ENCODE measurements at places on chromosomes 16 and 17.

DNA sequence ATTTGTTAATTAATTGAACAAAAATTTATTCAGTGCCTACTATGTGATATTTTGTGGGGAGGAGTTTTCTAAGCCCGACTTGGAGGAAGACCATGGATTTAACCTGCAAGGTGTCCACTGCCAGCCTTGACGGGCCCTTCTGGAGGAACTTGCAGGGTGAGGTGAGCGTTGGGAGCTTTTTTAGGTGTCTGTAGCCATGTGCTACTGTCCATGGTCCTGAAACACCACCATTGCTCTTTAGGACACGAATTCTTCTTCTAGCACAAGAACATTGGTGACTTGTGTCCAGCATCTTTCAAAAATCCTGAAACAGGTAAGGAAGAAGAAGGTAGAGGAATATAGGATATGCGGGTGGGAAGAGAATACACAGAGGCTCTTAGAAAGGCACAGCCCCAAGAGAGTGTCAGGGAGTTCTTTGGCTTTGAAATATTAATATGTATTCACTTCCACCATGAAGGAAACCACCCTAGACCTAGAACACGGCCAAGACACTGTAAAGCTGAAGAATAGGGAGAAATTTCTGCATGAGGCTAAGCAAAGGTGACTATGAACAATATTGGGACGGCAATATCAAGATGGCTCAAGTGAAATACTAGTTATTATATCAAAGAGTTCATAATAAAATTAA lies 27.9 kb upstream of the OR4D1 start:
- DNase-seq = no peak

GRCh38 chr17:17443173-17443572 lies 33.6 kb upstream of the MED9 start:
- no peak for DNase-seq

GRCh38 chr16:89388536-89388935 lies 101.8 kb downstream of the ANKRD11 start:
- DNase-seq = no peak

DNA sequence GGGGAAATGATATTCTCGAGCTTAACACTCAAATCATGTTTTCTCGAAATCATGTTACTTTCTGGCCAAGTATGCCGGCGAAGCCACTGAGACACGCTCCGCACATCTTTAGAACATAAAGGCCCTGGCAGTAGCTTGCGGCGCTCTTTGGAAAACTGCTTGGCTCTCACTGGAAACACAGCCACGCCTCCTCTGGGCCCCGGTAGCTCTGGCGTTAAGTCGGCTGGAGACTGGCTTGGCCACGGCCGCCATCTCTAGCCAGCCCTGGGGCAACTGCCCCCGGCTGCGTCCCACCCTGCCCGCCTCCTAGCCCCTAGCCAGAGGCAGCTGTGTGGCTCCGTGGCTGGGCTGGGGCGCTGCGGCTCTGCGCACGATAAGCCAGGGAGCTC lies 9.2 kb upstream of the BAIAP2 start:
- no peak for DNase-seq

GRCh38 chr16:83458612-83459011 lies 349.2 kb upstream of the HSBP1 start:
- DNase-seq = no peak

DNA sequence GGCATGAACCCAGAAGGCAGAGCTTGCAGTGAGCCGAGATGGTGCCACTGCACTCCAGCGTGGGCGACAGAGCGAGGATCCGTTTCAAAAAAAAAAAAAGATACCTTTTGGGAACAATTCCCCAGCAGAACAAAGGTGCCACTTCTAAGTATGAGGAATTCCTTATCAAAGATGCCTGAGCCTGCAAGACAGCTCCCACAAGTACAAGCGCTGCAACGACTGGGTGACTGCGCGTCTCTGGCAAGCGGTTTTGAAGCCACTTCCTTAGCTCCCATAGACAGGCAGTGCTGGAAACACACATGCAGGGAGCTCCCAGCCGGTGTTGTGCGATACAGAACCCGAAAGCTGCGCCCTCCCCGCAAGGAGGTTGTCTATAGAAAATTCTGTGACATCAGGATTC lies 60.5 kb downstream of the ADCY9 start:
- no peak for DNase-seq

- DNase-seq = no peak
These were observed 34.5 kb downstream of the ZDHHC7 start for GRCh38 chr16:84976644-84977400.

GRCh38 chr17:74160656-74161502 lies 42.6 kb upstream of the RPL38 start:
- DNase-seq = no peak

GRCh38 chr17:13727441-13728171 lies 125.9 kb upstream of the HS3ST3A1 start:
- DNase-seq = no peak

GRCh38 chr17:68461122-68461539 lies 3.8 kb upstream of the WIPI1 start:
- DNase-seq = no peak

DNA sequence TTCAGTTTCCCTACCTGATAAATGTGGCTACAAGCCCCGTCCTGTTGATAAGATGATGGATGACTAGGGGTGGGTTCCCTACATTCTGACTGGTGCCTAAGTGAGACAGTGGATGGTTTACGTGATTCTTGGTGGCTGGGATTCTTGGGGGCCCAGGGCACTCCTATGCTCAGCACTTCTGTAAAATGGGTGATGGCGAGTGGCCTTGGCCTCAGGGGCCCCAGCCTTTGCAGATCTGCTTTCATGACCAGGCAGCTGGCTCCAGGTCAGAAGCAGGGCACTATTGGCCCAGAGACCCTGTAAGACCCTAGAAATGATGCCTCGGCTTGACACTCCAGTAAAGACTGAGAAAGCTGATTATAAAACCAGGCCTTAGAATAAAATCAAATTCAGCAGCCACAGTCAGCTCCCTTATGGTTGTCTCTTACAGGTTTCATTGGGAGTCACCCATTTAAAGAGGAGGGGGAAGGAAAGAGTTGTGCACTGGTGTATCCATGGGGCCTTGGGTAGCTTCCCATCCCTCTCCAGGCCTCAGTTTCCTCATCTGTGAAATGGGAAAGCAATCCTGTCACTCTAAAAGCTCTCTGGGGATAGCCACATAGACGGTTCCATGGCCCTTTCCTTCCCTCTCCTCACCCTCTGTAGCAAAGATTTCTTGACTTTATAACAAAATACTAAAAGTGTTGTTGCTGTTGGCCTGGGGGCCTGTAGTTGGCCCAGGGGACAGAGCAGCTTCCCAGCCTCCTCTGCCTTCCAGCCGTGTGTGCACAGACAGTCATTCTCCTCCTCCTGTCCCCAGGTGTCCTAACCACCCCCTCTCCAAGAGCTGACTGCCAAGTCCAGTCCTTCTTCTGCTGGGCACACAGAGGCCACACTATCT lies 1.2 kb downstream of the SNX20 start:
- DNase-seq = no peak

DNA sequence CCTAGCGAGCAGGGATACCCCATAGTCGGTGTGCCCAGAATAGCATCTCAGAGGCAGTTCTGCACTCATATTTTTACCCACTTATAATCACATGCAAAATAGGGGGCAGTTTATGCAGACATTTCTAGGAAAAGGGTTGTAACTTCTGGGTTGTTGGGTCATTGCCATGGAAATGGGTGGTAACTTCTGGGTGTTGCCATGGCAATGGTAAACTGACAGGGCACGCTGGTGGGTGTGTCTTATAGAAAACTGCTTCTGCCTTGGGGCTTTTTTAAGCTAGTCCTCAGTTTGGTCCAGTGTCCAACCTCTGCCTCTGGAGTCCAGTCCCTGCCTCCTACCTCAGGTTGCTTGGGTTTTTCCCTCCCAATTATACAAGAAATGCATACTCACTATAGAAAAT lies 7.4 kb upstream of the SPAG9 start:
- no peak for DNase-seq

DNA sequence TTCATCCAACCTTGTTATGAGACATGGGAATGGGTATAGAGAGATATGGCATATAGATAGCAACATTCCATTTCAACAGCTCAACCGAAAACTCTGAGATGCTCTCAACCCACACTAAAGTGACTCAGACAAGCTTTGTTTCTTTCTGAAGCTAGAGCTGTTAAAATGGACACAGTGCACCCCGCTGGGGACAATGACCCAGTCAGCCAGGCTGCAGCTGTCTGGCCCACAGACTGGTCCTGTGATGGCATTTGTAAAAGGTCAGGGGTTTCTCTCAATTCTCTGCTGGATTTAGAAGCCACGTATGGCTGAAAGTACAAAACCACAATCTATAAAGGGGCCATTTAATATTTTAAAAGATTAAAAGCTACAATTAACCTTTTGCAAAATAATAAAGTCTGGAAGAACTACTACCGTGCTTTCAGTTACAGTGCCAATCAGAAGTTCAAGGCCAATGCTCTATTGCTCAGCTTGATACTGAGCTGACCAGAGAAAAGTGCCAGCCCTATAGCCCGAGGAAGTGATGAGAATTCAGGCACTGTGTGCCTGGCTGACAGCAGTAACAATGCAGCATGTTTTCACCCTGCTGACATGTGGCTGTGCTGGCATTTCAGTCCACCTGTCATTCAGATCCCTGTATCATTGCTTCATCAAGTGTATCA lies 60.2 kb downstream of the TEX2 start:
- no peak for DNase-seq

DNA sequence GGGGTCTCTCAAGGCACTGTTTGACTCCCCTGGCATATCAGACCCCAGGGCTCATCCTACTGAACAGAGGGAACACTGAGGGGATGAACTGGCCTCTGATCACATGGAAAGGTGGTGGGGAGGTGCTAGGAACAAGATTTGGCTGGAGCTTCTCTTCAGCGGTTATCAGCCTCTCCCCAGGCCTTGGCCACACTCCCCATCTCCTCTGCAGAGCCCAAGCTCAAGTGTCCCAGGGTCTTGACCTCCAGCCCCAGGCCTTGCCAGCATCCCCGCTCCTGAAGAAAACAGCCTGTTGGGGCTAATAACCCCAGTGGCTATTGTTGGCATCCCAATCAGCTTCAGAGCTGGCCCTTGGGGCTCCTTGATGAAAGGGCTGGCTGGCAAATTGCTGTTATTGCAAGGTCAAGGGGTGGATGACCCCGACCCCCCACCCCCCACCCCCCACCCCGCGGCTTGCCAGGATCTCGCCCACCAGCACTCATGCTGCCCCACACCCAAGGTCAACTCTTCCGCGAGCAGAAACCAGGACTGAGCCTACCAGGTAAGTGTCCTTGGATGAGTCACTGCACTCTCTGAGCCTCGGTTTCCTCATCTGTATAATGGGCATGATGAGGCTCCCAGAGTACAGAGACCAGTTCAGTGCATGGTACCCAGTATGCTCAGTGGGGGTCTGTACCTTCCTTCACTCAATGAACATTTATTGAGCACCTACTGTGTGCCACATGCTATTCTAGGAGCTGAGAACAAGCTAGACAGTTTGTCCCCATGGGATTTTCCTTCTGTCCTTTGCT lies 18.8 kb upstream of the FAM83G start:
- no peak for DNase-seq

GRCh38 chr16:19578378-19578971 lies 23.0 kb downstream of the VPS35L start:
- DNase-seq = no peak

GRCh38 chr16:13997526-13997925 lies 73.6 kb upstream of the MRTFB start:
- no peak for DNase-seq

- DNase-seq = peak; percentile 88
These were observed 5.3 kb upstream of the NOS2 start for GRCh38 chr17:27805520-27806146.

GRCh38 chr16:31528523-31529107 lies 915 bp downstream of the AHSP start:
- DNase-seq = no peak

DNA sequence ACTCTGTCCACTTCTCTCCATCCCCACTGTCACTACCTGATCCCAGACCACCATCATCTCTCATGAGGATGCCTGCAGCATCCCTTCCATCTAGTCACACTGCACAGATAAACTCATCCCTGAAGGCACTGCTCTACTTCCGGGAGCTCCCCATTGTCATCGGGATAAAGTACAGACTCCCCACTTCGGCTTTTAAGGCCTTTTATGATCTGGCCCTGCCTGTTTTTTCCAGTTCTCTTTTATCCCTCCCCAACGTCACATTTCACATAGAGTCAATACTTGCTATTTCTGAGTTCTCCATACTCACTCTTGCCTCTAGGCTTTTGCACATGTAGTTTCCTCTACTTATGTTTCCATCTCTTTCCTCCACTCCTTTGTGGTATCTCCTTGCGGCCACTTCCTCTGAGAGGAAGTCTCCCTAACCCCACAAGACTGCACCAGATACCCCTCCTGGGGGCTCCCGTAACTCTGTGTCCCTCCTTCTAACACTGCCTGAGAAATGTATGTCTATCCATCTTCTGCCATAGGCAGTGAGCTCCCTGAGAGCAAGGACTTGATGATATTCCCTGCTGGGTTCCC lies 66.9 kb downstream of the COPRS start:
- no peak for DNase-seq

DNA sequence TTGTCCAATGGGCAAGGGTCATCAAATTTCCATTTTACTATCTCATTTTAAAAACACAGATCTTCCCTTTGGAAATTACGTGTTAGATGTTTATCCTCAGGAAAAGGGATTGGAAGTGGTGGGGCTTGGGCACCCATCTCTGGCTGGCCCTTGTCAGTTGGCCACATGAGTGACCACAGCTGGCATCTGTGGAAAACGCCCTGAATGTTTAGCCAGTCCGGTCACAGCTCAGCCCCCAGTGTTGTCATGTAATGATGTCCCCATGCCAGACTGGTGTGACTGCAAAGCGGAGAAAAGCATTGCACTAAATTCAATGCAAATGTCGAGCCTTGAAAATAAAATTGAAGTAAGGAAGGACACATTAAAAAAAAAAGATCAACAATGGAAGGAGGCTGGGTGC lies 53.0 kb downstream of the TMC6 start:
- DNase-seq = no peak

DNA sequence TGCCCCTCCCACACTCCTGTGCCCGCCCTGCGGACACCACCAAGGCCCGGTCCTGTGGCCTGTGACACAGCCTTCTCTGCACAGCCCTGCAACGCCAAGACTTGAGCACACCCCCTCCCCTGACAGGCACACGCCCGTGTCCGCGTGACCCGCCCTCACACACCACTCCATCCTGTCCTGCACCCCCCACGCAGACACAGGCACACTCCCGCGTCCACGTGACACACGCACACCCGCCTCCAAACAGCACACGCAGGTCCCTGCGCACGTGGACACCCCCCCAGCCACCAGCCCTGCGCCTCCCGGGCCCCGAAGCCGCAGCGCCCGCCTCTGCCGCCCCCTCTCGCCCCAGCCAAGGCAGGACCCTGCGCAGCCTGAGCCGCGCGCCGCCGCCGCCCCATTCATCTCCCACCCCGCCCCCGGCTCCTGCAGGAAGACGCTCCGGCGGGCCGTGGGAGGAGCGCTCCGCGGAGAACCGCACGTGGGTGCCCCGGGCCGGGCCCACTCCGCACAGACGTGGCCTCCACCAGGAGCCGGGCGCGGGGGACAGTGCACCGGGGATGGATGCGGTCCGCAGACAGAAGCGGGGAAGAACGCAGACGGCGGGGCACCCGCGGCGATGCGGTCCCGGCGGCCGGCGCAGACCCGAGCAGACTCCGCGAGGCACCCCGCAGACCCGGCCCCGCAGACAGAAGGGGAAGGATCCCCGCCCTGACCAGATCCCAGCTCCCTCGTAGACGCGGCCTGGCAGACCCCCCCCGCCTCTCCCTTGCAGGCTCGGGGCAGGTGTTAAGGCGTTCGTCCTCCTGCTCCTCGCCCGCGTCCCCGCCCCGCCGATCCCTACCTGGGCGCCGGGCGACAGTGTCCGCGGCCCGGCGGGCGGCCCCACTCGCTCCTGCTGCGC lies 506 bp downstream of the CAMKK1 start:
- DNase-seq = peak; percentile 44

- no peak for DNase-seq
These were observed 204.8 kb upstream of the C17orf78 start for GRCh38 chr17:37170881-37171425.

GRCh38 chr17:51261024-51261963 lies 948 bp downstream of the UTP18 start:
- no peak for DNase-seq

All from NCI-H1436 (cell line).